ENCODE measurements at places on chromosomes 11 and 22.

GRCh38 chr22:26127126-26127525 is 42.1 kb upstream of the SEZ6L start:
- no peak for DNase-seq

DNA sequence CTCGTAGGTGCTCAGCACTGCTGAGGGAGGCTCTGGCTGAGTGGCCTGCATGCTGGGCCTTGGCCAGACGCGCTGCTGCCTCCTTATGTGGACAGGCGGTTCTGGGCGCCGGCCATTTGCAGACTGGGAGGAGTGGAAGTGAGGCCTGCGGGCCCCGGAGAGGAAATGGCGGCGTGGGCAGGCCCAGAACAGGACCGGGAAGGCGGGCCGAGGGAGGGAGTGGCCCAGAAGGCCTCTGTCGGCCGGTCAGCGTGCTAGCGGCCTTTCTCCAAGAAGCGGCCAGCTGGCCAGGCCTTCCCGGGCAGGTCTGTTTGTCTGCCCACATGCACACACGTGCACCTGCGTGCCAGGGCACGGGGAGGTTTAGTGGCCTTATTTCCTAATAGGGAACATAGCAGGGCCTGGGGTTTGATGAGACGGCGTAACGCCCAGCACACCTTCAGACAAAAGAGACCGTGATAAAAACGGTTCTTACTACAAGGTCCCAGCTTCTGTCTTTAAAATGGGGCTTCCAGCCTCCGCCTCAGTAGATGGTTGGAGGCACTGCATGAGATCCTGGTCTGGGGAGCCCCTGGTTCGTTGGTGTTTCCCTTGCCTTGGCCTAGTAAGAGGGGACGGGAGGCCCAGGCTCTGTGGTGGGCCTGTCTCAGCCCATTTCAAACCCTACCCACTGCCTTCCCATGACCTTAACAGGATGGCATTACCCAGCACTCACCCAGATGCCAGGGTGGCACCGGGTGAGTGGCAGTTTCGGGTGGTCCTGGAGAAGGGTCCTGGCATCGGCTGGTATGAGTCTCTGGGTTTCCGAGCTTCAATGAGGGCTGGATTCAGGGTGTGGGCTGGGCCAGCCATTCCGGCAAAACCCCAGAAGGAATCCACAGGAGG is 65.1 kb upstream of the PPARA start:
- no peak for DNase-seq

GRCh38 chr11:78037056-78037455 is 14.0 kb upstream of the KCTD14 start:
- no peak for DNase-seq

DNA sequence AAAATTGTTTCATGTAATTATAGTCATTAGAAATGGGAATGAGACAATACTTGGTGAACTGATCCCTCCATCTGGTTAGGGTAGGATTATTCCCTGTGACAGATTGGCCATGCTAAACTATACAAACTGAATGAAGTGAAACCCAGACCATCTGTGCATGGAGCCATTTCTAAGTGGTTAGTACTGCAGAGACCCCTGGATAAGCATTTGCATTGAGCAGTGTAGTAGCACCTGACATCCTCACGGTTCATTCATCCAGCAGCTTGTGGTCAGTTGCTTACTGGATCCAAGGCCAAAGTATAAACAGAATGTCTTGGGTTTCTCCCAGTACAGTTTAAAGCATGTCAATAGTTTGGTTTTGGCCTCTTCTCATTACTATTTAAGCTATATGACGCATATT is 93.8 kb upstream of the ARHGAP42 start:
- no peak for DNase-seq

DNA sequence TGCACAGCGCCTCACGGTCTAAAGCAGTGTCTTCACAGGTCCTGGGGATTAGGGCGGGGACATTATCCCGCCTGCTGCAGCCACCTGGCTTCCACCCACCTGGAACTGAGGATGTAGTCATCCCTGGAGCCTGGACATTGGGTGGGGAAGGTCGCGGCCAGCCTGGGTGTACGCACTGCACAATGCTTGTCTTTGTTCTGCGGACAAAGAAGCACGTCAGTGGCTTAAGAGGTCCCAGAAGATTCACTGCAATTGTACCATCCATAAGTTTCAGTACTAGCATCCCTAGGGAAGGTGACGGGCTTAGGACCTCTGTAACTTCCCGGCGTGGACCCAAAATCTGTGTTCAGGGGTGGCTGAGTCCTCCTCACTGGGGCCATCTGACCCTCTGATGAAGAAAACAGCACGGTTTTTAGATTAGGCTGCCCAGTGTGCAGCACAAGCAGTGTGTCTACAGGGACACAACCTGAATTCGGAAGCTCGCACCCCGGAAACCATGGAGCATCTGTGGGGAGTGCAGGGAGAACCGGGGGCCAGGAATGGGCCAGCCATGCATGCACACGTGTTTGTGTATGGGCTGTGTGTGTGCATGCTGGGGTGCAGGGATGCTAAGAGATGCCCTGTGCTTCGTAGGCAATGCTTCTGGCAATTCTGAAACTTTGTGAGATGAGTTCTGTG is 342.6 kb upstream of the B3GAT1 start:
- no peak for DNase-seq

GRCh38 chr22:20412474-20413216 is 18.7 kb downstream of the ZNF74 start:
- DNase-seq: no peak

DNA sequence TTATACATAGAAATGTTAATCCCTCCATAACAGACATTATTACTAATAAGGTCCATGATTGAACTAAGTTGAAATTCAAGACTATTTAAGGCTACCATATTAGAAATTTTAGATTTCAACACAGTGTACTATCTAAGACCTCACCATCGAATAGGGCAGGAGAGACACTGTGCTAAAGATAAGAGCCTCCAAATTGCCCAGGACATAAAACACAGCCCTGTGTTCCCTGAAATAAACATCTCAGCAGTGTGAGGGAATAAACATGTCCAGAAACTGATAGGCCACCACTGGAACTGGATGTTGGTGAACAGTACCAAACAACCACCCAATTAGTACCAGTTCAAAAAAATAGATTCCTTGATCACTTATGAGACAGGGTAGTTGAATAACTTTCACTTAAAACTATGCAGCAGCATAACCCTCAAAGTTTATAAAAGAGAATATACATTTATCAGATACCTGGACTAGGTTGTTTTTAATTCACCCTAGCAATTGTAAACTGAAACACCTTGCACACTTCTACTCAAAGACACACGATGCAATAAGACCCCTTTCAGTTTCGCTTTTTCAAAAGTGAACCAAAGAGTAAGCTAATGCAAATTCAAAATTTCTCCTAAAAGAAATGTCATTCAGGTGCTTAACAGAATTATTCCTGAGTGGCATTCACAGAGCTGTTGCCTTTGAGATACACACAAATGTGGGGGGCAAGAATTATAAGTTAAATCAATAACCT is 34.3 kb downstream of the USP28 start:
- no peak for DNase-seq

Data from stimulated activated CD8-positive, alpha-beta memory T cell treated with anti-CD3 and anti-CD28 coated beads, Interleukin-7, amount 100 ng/mL, for 24 hours (primary cell).